Upper lobe of left lung (tissue), 6 donors: ENCODE measurements at places on chromosomes 12 and 14.

GRCh38 chr12:55738123-55739024 is 4.5 kb upstream of the GDF11 start:
- DNase-seq, result no peak

DNA sequence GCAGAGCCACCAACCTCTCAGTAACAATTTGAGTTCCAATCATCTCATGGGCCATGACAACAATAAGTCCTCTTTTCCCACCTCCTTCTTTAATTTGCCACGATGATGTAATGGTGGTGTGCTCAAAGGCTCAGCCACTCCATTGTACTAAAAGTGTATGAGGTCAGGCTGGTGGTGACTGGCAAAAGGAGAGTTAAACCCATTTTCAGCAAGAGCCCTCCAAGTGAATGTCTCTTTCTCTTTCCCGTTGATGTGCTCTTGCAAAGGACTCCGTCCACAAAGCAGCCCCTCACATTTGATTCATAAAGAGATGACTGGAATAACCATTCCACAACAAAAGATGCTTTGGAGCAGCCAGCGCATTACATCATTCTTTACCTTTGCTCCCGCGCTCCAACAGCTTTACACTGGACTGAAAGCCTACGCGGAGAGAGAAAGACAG is 41.6 kb downstream of the DUSP16 start:
- no peak for DNase-seq

GRCh38 chr12:54624315-54625279 is 10.1 kb downstream of the LACRT start:
- no peak for DNase-seq

- DNase-seq, result no peak
Measured at GRCh38 chr12:65977384-65977783, 153.1 kb downstream of the HMGA2 start.

DNA sequence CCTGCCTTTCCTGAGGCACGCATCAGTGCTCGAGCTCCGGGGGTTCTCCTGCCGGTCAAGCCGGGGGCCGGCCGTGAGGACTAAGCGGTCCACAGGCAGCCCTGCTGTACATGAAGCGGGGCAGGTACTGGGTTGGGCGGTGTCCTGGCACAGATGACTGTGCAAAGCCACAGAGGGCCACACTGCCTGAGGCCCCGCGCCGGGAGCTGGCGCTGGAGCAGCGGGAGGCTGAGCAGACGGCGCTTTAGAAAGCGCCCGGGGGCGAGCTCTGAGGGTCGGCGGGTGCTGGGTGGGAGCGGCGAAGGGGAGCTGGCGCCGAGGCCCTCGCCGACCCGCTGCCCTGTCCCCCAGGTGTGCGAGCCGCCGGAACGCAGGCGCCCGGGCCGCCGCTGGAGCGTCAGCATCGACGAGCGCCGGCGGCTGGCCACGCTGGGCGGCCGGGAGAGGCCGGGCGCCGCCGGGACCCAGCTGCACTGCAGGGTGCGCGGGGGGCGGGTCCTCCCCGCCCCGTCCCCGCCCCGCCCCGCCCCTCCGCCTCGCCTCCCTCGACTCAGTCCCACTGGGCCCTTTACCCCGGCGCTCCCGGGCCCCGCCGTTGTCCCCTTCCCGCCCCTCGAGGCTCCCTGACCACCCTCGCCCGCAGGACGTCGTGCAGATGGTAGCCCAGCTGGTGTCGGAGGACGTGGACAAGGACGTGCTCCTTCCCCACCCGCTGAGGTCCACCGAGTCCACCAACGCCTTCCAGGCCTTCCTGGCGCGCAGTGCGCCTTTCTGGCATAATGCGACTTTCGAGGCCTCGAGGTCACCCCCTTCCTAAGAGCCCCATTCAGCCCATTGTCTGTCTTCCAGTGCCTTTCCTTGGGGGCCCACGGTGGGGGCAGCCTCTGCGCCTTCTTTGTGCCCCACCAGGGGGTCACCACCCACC is 8.3 kb upstream of the MTA1 start:
- DNase-seq, result peak; percentile 43

GRCh38 chr12:75685617-75686225 is 174.3 kb upstream of the KRR1 start:
- DNase-seq, result no peak

- DNase-seq, result no peak
Measured at GRCh38 chr12:71276541-71276940, 118.7 kb upstream of the TSPAN8 start.

DNA sequence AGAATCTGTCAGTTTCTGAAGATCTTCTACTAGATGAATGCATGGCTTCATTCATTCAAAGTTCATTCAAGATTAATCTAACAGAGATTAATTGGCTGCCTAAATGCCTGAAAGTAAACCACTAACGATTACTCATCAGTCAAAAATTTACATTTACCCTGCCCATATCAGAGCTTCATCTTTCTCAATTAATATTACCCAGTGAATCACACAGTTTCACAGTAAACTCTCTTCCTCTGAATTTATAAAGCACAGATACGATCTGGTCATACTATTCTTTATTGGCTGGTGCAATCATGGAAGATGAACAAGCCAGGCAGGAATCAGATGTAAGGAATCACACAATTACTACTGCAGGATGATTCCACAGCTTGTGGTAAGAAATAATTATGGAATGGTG is 377.7 kb downstream of the SLC16A7 start:
- DNase-seq, result no peak

DNA sequence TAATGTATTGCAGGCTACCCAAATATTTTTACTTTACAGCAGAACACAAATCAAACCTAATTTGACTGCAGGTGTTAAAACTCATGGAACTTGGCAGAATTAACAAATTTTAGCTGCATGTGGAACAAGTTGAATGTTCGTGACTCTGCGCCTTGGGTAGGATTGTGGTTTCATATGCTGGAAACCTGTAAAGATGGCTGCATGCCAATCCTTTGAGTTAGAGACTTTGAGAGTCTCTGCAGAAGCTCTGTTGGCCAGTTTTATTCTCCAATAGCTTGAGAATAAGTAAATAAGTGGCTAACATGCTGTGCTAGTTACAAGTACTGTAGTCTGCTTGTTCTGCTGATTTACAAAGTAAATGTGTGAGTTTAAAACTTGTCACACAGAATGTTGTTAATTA is 77.8 kb downstream of the PDE6H start:
- no peak for DNase-seq

DNA sequence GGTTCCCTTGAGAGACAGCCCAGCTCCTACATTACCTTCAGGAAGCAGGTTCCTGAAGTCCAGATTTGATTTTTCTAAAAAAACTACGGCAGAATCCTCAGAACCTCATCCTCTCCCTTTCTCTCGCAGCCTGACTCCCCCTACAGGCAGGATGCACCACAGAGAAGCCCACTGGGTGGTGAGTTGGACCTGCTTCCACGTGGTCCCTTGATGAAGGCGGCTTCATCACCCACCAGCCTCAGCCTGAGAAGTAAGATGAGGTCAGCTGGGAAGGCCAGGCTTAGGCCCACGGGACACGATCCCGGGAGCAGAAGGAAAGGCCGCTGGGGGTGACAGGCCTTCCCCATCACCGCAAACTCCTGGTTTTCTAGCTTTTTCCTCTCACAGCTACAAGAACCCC is 83.0 kb downstream of the ACTN1 start:
- no peak for DNase-seq

DNA sequence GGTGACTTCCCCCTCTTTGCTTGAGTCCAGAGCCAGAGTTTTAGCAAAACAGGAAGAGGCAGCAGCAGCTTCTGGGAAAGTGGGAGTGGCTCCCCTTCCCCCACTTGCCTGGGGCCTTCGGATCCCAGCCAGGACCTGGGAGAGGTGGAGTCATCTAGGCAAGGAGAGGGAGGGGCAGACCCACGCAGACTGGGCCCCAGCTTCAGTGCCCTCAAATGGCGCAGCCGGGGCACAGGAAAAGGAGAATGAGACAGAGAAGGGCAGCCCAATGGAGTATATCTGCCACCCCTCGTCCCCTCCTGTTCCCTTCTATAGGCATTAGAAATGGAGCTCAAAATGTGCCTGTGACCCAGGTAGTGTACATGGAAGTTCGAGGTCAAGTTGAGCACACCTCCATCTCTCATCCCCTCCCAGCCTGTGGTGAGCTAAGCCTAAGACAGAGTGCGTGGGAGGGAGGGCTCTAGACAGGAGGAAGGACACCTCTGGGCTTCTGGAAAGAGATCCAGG is 9.3 kb upstream of the HDAC7 start:
- no peak for DNase-seq

- no peak for DNase-seq
Measured at GRCh38 chr12:111270774-111271173, 98.1 kb downstream of the PHETA1 start.

DNA sequence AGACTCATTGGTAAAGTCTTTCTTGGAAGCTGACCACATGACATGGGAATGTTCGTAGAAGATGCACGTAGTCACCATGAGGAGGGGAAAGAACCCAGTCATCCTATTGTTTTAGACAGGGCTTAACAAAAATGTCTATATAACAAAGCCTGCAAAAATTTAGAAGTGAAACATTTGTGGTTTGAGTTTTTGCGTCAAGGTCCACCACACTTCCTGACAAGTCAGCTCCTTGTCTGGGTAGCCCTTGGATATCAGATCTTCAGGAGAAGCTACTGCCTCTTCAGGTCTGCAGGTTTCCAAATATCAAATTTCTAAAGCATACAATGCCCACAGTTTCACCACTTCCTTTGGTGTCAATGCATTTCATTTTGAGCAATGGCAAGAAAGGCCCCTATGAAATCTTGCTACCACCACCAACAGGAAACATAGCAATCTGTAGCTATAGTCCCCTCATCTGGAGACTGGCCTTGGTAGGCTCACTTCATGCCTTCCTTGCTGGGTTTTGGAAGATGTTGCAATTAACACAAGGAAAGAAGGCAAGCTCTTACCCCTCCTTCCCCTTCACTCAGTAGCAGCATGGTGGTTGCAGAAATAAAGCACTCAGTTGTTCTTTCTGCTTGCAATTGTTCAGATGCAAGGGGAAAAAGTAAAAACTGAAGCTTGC is 235.2 kb downstream of the PCNX1 start:
- DNase-seq, result no peak
